ENCODE measurements at places on chromosomes 2 and 18.

DNA sequence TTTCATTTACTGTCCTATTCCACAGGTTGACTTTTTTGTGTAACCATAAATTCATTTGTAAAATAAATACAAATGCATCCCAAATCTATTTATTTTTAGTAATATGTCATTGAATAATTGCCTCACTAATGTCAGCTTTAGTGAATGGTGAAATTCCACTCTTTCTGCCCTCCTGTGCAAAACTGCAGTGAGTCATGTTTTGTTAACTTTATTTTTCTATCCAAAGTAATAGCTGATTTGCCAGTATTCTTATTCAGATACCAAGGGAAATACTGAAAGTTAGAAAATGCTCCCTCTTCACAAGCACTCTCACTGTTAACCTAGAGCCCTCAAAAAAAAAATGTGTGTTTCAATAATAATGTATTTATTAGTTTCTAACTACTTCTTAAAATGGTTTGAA is 322.8 kb downstream of the RIT2 start:
- no peak for DNase-seq

DNA sequence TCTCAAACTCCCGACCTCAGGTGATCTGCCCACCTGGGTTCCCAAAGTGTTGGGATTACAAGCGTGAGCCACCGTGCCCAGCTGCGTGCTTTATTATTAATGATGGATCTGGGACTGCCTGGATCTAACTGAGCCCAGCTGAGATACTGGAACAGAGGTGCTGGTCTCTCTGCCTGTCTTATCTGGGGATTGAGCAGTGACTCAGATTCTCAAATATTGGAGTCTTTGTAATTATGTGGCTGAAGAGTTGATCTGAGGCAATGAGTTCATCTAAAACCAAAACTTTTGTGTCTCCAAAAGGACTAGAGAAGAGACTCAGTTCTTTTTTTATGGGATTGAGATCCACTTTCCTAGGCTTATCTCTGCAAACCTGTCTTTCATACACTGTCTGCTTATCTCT is 16.3 kb downstream of the PLEKHB2 start:
- DNase-seq = no peak

DNA sequence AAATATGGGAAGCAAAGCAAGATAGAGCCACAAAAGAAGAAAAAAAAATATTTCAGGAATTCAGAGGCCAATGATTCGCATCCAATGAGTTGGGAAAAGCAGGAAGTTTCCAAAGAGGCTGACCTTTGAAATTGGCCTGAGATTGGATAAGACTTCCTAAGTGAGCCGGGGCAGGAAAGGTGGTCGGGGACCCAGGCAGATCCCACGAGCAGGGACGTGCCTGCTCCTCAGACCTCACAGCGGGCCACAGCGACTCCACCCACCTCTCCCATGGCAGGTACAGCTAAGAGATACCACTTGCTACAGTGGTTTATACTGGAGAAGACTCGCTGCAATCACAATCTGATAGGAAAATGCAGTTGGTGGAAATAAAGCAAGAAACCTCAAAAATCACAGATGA is 102.8 kb upstream of the SALL3 start:
- no peak for DNase-seq

DNA sequence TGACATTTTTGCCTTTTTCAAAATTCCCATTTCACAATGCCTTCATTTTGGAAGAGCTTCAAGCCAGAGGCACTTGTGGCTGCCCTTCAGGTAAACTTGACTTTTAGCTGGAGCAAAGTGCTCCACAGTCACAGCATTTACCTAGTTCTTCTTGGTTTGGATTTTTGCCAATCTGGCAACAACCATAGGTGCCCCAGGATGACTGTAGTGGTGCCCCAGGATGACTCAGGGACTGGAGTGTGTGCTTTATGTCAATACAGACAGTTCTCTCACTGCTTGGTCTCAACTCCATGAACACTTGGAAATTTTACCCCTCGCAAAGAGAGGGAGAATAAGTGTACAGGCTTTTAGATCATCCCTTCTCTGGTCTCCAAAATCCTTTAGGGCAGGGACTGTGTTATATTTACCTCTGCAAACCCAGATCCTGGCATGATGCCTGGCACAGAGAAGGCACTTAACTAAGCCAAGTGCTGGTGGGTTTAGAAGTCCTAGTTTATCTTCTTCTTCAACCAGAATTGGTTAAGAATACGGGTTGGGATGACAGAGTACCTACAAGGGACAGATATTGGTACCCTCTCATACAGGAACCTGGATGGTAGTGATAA is 15.3 kb upstream of the PTPN4 start:
- no peak for DNase-seq

GRCh38 chr2:65688141-65688886 is 255.9 kb upstream of the SPRED2 start:
- DNase-seq = no peak

GRCh38 chr2:221724631-221725203 is 152.6 kb upstream of the EPHA4 start:
- DNase-seq = no peak

GRCh38 chr2:69298862-69299261 is 88.2 kb downstream of the GFPT1 start:
- DNase-seq = no peak

DNA sequence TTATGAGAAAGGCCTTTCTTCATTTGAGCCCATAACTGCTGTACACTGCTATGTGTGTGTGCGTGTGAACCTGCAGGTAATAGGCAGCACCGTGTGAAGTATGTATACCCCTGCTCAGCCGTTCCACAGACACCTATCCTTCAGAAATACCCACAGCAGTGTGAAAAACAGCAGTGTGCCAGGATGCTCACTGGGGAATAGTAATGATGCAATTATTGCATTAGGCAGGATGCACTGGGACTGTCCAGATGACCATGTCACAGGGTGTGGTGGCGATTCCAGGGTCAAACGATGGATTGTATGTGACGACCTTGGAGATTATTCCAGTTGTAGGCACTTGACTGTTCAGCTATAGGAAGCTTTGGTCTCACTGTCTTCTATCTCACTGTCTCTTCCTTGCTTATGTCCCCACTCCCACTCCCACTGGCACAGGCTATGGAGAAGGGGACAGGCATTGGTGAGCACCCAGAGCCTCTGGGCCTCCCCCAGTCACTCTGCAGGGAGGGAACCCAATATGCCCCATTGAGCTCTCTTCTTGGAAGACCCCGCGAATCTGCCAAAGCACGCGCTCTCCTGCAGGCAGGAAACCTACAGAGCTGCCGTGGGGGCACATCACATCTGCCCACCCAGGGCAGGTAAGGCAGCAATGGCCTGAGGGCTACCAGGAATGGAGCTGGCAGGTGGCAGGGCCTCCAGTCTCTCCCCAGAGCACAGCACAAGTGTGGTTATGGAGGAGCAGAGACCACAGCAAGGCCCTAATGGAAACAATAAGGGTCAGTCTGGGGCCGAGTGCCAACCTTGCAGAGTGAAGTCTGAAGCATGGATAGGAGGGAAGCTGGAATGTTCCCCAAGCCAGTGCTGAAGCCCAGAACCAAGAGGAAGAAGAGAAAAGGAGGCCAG is 518.9 kb upstream of the RAB6C start:
- DNase-seq = no peak

DNA sequence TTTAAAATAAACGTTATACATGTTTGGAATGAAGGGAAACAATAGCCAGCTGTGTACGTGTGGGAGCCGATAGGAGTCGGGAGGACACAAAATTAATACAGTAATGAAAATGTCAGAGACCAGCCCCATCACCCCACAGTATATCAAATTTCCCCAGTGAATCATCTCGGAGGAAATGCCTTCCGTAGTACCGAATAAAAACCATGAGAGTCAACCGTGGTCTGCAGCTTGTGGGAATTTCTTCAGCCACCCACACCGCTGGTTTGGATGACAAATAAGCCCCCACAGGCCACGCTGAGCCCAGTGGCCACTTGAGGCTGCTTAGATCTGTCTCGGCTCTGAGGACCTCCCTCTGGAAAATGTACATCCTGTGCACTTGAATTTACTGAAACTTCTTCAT is 133.7 kb downstream of the COL6A3 start:
- no peak for DNase-seq

GRCh38 chr18:42412896-42413295 is 457.9 kb downstream of the PIK3C3 start:
- no peak for DNase-seq
